ENCODE measurements at places on chromosomes 16 and 17.

DNA sequence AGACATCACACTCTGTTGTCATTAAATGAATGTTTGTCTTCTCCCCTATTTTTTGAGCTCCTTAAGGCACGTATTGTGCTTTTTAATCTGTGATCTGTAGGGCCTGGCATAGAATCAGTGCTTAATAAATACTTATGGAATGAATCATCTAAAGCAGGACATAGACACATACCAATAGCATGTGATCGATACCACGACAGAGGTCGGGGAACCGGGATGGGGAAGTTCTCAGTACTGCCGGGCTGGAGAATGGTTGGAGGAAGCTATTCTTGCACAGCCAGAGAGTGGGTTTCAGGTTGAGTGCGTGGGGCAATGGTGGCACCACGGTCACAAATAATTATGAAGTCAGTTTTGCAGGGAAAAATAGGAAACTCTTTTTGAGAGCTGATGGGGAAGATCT, 26.8 kb downstream of the NLRP1 start:
- DNase-seq, result peak; percentile 50

DNA sequence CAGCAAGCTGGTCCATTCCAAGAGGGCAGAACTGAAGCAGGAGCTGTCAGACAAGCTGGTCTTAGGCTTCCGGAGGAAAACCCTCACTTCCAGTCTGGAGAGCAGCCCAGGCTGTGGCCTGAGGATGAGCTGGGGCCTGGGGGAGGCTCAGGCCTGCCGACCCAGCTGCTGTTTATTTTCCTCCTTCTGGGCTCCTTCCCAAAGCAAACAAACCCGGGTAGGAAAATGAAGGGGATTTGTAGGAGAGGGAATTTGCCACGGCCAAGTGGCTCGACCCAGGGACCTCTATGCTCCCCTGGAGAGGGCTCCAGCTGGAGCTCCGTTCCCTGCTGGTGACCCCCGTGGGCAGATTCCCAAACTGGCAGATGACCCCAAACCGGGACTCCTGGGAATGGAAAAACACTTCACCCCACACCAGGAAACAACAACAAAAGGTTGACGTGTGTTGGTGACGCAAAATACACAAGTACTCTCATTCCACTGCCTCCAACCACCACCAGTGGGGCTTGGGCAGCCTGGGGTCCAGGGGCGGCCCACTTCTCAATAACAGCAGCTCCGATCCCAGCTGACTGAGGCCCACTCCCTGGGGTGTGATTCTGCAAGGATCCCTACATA, 8.8 kb downstream of the JUP start:
- DNase-seq, result peak; percentile 94

DNA sequence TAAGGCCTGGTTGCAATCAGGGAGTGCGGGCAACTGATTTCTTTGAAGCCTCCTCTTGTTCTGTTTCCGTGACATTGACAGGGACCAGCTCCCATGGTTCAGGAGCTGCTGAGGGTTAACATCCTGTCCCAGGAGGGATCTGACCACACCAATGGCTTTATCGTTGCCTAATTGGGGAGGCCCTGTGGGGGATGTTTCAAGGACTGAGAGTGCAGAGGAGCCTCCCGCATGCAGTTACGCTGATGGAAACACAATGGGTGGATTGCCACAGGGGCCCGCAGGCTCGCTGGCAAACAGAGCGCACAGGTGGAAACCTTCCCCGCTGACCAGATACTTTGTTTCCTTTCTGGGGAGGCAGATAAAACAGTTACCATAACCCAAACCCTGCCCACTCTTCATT, 23.8 kb upstream of the ABCC1 start:
- no peak for DNase-seq

GRCh38 chr17:31095236-31096105, 694 bp downstream of the NF1 start:
- DNase-seq, result peak; percentile 76

- no peak for DNase-seq
These were observed 46.1 kb upstream of the DDX52 start for GRCh38 chr17:37689317-37689716.

DNA sequence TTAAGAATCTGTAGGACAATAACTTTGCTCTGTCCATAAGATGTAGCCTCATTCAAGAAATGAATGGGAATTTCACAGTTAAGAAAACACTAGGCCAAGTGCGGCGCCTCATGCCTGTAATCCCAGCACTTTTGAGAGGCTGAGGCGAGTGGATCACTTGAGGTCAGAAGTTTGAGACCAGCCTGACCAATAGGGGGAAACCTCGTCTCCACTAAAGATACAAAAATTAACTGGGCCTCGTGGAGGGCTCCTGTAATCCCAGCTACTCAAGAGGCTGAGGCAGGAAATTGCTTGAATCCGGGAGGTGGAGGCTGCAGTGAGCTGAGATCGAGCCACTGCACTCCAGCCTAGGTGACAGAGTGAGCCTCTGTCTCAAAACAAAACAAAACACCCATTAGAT, 19.9 kb upstream of the RSL1D1 start:
- DNase-seq, result peak; percentile 37

- DNase-seq, result no peak
These were observed 18.6 kb upstream of the C16orf78 start for GRCh38 chr16:49354991-49355390.

DNA sequence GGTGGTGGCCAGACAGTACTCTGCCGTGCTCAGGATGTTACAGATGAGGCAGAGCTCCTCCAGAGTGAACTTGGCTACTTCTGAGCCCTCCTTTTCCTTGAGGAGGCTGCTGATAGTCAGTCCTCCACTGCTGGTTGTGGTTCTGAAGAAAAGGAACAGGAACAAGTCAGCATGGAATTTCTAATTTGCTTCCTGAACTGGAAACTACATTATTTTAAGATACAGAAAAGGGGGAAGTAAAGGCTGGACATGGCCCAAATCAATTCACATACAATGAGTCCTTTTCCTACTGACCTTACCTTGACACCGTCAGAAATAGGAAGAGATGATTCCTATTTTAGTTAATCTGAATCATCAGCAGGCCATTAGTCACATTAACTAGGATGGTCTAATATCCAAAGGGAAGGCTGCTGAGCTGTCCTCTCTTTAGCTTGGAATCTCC, 154.2 kb downstream of the VPS53 start:
- peak; percentile 73 for DNase-seq

DNA sequence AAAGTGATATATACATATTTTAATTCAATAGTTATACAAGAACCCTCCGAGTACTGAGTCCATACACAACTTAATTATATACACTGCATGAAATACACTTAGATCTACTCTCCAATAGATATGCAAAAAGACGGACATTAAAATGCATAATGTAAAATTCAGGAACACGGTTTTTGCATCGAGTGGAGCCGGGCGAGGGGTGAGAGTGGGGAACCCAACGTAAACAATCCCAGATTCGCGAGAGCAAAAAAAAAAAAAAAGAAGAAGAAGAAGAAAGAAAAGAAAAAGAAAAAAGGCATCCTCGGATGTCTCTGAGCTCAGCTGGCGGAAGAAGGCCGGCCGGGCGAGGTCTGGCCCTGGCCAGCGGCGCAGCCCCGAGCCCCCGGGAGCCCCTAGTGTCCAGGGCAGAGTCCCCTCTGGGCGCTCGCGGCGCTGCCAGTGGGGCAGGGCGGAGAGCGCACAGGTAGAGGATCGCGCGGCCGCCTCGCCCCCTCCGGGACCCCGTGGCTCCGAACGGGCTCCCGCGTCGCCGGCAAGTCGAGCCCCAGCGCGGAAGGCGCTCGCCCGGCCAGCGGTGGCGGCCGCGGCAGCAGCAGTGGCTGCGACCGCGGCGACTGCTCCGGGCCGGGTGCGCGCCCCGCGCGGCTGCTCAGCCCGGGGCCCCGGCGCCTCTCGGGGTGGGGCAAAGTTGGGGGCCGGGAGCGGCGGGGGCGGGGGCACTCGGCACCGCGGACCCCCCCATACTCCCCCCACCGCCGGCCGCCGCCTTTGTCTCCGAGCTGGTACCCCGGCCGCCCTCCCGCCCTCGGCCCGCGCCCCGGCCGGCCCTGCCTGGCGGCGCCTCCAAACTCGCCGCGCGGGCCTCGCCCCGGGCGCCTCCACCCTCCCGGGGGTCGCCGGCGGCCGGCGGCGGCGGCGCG, 9.6 kb upstream of the ZFHX3 start:
- DNase-seq, result peak; percentile 48

- peak; percentile 80 for DNase-seq
These were observed 26.2 kb upstream of the ADORA2B start for GRCh38 chr17:15918661-15919259.

DNA sequence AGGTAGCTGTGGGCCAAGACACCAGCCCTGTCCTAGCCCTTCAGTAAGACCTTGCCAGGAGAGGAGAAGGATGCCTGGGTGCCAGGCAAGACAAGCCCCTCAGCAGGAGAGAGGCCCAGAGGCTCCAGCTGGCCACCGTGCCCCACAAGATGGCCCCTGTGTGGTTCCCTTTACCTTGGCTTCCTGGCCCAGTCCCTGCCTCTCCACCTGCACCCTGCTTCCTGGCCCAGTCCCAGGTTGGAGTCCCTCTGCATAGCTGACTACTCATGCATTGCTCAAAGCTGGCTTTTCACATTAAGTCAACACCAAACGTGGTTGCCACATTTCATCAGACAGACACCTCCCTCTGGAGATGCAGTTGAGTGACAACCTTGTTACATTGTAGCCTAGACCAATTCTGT, 4.0 kb downstream of the SYNGR3 start:
- DNase-seq, result peak; percentile 52

- no peak for DNase-seq
These were observed 35.8 kb downstream of the CPPED1 start for GRCh38 chr16:12767897-12768296.

GRCh38 chr17:7223375-7223774, 3.6 kb downstream of the ACADVL start:
- no peak for DNase-seq

GRCh38 chr17:40516581-40517285, 15.3 kb upstream of the TNS4 start:
- peak; percentile 68 for DNase-seq

DNA sequence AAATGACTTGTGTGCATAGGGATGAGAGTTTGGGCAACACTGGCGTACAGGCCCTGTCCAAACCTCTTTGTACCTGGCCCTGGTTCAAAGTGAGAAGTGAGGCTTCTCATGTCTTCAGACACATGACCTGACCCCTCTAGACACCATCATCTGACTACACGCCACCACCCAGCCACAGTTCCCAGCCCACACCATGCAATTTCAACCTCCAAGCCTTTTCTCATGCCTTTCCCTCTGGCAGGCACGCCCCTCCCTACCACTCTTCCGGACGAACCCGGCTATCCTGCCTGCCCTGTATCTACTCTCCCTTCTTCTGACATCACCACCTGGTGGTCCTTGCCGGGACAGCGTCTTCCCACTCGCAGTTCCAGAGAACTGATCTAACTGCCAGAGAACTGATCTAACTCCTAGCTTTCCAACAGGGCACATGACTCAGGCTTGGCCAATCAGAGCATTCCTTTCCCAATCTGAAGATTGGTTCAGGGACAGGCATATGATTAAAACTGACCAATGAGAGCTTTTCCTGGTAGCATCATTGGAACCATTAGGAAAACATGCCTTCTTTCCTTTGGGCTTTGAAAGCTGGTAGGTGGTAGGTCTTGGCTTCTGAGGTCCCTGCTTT, 27.1 kb upstream of the IL21R start:
- peak; percentile 82 for DNase-seq

GRCh38 chr16:69620573-69620972, 54.8 kb downstream of the NFAT5 start:
- no peak for DNase-seq

GRCh38 chr17:44071198-44071520, 624 bp downstream of the G6PC3 start:
- peak; percentile 84 for DNase-seq

DNA sequence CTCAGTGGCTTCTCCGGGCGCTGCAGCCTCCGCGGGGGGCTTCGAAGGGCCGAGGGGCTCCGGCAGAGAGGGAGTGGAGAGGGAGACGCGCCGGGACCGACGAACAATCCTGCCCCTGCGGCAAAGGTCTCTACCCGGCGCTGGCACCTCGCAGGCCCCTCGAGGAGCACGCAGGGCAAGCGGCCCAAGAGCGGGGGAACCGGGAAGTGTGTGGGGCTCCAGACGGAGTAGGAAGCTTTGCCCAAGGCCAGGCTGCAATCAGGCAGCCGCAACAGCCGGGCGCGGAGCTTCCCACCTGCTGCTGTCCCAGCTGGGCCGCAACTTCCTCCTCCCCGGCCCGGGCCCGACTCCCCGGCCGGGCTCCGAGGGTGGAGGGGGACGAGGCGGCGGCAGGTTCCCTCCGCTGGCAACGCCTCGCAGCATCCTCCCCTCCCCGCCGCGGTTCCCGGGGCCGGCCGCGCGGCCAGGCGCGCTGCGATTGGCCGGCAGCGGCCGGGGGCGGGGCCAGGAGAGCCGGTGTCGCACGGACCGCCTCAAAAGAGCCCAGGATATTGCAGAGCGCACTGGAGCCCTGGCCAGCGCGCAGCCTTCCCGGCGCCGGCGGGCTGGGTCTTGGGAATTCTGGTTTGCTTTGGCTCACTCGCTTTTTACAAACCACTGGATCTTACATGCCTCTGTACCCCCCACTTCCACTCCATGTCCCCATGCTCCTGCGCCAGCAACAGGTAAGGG, at the start of gene KCNJ2:
Gene KCNJ2 (plus strand): TSS at position 556 of the 732 bp plus-strand sequence. CDS start 5,508 bp downstream, outside the sequence.
- DNase-seq, result peak; percentile 76

GRCh38 chr16:69049146-69049545, 56.3 kb upstream of the HAS3 start:
- DNase-seq, result peak; percentile 72

- no peak for DNase-seq
These were observed 66.2 kb upstream of the CACNG3 start for GRCh38 chr16:24189941-24190340.

DNA sequence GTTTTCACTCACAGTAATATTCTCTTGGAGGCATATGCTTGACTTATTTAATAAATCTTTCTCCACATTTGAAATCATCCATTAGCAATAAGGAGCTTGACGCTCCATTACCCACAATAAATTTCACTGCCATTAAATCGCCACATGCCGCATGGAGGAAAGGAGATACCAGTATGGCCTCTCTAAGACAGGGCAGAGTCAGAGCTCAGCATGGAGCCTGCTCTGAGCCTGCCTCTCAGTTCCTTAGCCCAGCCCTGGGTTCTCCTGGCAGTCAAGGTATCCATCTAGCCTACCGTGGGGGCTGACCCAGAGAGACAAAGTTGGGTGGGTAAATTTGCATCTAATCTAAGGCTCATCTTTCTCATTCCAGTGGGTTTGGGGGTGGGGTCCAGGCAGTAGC, 80.3 kb upstream of the CES5A start:
- DNase-seq, result no peak

GRCh38 chr17:79272666-79273219, 198.1 kb downstream of the ENGASE start:
- peak; percentile 66 for DNase-seq

DNA sequence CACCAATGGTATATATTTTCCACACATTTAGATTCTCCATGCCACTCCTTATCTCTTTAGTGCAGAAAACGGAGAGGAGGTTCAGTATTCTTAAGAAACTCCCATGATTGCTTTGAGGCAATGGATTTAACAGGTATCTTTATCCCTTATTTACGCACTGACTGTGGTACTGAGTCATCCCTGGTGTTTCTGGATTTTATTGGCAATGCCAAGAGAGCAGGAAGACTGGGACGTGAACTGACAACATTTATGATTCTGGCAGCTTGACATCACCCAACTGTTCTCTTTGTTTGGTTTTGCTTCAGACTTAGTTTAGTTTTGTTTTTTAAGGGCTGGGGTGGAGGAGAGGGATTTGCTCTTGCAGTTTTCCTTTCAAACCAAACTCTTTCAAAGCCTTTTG, 131.4 kb downstream of the WWOX start:
- DNase-seq, result peak; percentile 55

GRCh38 chr16:10936272-10936984, 5.8 kb downstream of the DEXI start:
- DNase-seq, result no peak
